ENCODE measurements at places on chromosomes 4 and X.
A peak's percentile ranks its signal among the peaks of the same experiment; 100 is the strongest.

GRCh38 chr4:114028071-114028470 is 48.6 kb upstream of the ARSJ start:
- DNase-seq: no peak

- DNase-seq: no peak
These were observed 78.4 kb downstream of the PWWP3B start for GRCh38 chrX:106246511-106246910.

- no peak for DNase-seq
These were observed 114.7 kb downstream of the ENPP6 start for GRCh38 chr4:184102927-184103326.

- DNase-seq: no peak
These were observed 34.0 kb upstream of the BRS3 start for GRCh38 chrX:136453771-136454170.

GRCh38 chr4:27684610-27685011 is 824.0 kb downstream of the STIM2 start:
- DNase-seq: peak; percentile 3
